B cell (primary cell): ENCODE measurements at places on chromosomes 4 and X. TPM values are rescaled to one million over a fixed set of nuclear protein-coding genes. Genes with fewer than 3 reads are reported as not detected.
A peak's percentile ranks its signal among the peaks of the same experiment; 100 is the strongest.

GRCh38 chr4:19992471-19993093 lies 259.1 kb upstream of the SLIT2 start:
- no peaks in the 10 kb centered on the region for H3K4me1 ChIP-seq
- H3K36me3 ChIP-seq: no peaks in the 10 kb centered on the region
- no peak for DNase-seq
- no peak overlapping the region for H3K27ac ChIP-seq

- peak overlapping the region; percentile 38 for H3K4me3 ChIP-seq
- no peaks in the 10 kb centered on the region for H3K27me3 ChIP-seq
- H3K4me1 ChIP-seq: peaks cover 5% of the 10 kb centered on the region
- H3K27ac ChIP-seq: no peak overlapping the region
- H3K36me3 ChIP-seq: no peaks in the 10 kb centered on the region
- peak; percentile 69 for DNase-seq
Measured at GRCh38 chr4:112817933-112818593, 181.1 kb downstream of the LARP7 start.

The TREX2 gene
- total RNA-seq: 3.3 and 3.4 TPM in 2 replicates

The GJB1 gene
- total RNA-seq: not detected in 2 replicates

DNA sequence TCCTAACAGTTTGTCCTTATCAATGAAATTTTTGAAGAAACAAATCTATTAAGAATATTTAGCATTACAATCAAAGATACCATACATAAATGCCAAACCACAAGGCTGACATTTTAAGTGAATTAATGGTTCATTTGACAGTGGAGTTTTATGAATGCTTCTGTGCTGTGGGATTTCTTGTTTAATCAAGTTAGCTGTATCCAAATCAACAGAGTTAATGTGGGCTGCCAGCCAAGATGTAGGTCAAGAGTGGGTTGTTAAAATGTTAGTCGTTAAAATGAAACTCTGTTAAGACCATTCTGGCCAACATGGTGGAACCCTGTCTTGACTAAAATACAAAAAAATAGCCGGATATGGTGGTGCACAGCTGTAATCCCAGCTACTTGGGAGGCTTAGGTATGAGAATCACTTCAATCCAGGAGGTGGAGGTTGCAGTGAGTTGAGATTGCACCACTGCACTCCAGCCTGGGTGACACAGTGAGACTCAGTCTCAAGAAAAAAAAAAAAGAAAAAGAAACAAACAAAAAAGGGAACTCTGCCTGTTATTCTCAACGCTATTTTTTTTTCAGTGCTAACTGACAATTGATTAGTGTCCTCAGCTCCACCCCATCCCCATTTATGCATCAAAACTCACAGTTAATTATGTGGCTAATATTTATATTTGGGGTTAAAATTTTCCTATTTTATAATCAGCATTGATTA lies 20.2 kb downstream of the GPAT3 start:
- DNase-seq: no peak
- H3K27me3 ChIP-seq: no peaks in the 10 kb centered on the region
- H3K27ac ChIP-seq: no peak overlapping the region
- no peaks in the 10 kb centered on the region for H3K4me1 ChIP-seq
- no peak overlapping the region for H3K4me3 ChIP-seq
- no peaks in the 10 kb centered on the region for H3K36me3 ChIP-seq

DNA sequence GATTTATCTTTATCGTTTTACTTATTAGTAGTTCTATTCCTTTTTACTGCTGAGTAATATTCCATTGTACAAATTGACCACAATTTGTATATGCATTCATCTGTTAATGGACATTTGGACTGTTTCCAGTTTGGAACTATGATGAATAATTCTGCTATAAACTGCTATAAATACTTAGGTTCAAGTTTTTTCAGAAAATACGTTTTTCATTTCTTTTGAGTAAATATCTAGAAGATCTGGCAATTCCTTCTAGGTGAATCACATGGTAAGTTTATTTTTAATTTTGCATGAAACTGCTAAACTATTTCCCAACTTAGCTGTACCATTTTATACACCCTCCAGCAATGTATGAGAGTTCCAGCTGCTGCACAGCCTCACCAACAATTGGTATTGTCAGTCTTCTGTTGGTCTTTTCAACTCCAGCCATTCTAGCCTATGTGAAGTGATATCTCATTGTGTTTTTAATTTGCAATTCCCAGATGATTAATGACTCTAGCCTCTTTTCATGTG lies 22.2 kb downstream of the LIN54 start:
- no peak overlapping the region for H3K27ac ChIP-seq
- no peak for DNase-seq
- no peaks in the 10 kb centered on the region for H3K27me3 ChIP-seq

DNA sequence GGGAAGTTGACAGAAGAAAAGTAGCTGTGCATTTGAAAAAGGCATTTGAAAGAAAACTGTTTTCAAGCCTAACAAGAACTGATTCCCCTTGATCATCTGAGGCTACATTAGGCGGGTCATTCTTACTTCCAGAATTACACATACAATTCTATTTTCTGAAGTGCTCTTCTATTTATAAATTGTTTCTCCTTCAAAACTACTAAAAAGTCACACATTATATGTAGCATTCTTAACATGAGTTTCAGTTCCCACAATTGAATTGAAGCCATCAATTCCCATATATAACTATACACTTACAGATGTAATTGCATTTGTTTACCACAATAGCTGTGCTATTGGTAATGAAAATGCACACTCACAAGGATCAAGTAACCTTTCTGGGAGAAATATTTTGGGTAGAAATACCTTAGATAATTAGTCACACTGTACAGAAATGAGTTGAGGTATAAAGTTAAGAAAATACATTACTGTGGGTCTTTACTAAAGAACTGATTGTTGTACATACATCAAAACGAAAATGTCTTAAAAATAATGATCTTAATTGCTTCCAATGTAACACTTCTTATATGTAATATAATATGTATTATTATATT lies 1688.0 kb upstream of the AGA start:
- H3K27me3 ChIP-seq: no peaks in the 10 kb centered on the region
- DNase-seq: no peak
- H3K36me3 ChIP-seq: no peaks in the 10 kb centered on the region
- no peaks in the 10 kb centered on the region for H3K4me1 ChIP-seq

- no peak overlapping the region for H3K4me3 ChIP-seq
- no peaks in the 10 kb centered on the region for H3K27me3 ChIP-seq
- no peaks in the 10 kb centered on the region for H3K36me3 ChIP-seq
- no peaks in the 10 kb centered on the region for H3K4me1 ChIP-seq
- no peak overlapping the region for H3K27ac ChIP-seq
Measured at GRCh38 chr4:89173336-89174090, 62.2 kb downstream of the TIGD2 start.

DNA sequence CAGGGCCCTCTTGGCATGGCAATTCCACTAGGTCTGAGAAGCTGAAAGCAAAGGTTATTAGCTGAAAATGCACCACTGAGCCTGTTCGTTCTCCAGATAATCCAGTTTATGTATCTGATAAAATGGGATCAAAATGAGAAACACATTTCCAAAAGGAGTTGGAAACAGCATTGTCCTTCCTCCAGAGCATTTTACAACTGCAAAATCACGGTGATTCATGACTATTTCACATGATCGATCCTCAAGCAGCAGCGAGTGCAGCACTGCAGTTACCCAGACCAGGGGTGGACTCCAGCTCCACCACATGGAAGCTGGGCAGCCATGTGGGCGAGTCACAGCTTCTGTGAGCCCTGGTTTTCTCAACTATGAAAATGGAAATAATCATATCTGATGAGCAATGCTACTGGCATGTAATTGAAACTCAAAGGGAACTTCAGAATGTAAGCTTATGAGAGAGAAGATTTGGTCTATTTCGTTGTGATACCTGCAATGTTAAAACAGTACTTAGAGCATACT lies 78.7 kb upstream of the MSX1 start:
- H3K27me3 ChIP-seq: no peaks in the 10 kb centered on the region
- H3K4me3 ChIP-seq: no peak overlapping the region

GRCh38 chr4:152155070-152155469 lies 380.8 kb downstream of the FBXW7 start:
- DNase-seq: no peak
- H3K27me3 ChIP-seq: no peaks in the 10 kb centered on the region
- H3K36me3 ChIP-seq: no peaks in the 10 kb centered on the region
- H3K27ac ChIP-seq: no peak overlapping the region
- no peaks in the 10 kb centered on the region for H3K4me1 ChIP-seq
- no peak overlapping the region for H3K4me3 ChIP-seq

DNA sequence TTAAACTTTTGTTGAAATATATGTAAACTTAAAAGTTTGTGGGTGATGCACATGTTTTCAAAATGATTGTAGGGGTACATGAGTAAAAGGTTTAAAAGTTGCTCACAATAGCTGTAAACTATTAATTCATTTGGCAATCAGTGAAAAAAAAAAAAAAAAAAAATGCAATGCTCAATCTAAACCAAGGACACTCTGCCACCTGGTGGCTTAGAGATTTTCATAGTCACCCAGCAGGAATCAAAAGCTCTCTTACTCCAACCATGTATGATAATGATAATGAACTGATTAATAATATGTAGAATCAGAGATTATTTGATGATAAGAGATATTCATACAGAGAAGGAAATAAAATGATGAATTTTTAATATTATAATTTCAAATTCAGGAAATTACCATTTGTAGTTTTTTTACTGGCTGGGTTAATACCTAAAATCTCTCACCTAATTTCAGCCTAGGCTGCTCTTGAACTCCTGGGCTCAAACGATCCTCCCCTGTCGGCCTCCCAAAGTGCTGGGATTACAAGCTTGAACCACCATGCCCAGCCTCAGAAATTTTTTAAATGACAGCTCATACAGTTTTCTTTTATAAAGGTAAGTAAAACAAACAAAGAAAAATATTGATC lies 46.9 kb upstream of the SLC25A4 start:
- H3K27me3 ChIP-seq: peaks cover 6% of the 10 kb centered on the region
- H3K4me3 ChIP-seq: no peak overlapping the region
- DNase-seq: peak; percentile 27
- H3K27ac ChIP-seq: no peak overlapping the region

- no peak overlapping the region for H3K4me3 ChIP-seq
- no peaks in the 10 kb centered on the region for H3K4me1 ChIP-seq
- no peak for DNase-seq
Measured at GRCh38 chr4:78372355-78372988, 179.1 kb upstream of the ANXA3 start.

GRCh38 chr4:130163701-130164100 lies 1067.7 kb downstream of the C4orf33 start:
- H3K27ac ChIP-seq: no peak overlapping the region
- no peaks in the 10 kb centered on the region for H3K27me3 ChIP-seq
- no peaks in the 10 kb centered on the region for H3K36me3 ChIP-seq
- H3K4me1 ChIP-seq: no peaks in the 10 kb centered on the region

GRCh38 chrX:121642415-121642814 lies 595.0 kb downstream of the GLUD2 start:
- H3K27ac ChIP-seq: no peak overlapping the region
- no peaks in the 10 kb centered on the region for H3K4me1 ChIP-seq
- H3K36me3 ChIP-seq: no peaks in the 10 kb centered on the region
- DNase-seq: no peak
- H3K27me3 ChIP-seq: no peaks in the 10 kb centered on the region

DNA sequence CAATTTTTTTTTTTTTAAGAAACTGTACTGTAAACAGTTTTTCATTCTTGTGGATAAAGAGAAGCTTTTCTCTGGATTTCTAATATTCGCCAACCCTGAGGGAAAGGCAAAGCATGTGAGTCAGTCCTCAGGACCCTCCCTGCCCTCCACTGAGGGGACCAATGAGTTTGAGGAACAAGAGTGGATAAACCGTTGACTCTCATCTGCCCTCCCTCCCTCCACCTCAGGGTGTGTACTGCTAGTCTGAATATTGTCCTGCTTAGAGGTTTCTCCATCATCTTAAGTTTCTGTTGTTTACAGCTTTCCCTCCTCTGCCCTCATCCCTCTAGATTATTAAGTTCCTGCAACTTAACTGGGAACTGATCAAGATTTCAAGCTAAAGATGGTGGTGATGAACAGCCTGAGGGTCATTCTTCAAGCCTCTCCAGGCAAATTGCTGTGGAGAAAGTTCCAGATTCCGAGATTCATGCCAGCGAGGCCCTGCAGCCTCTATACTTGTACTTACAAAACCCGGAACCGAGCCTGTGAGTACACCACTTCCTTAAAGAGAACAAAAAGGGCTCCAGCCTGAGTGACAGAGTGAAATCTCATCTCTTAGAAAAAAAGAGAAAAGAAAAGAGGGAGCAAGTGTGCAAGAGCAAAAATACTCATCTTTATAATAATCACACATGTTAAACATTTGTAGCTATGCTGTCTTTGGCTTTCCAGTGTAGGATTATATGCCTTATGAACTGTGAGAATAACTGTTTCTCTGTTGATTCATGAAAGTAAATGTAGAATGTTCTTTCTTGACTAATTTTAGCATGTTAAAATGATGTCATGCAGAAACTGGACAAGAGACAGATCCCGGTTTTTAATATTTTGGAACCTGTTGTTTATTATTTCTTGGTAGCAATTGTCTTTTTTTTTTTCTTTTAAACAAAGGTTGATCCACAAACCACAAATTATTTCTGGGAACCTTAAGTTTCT lies 11.9 kb downstream of the CA5B start:
- H3K4me3 ChIP-seq: peak overlapping the region; percentile 46
- H3K27ac ChIP-seq: peak overlapping the region; percentile 94
- peaks cover 31% of the 10 kb centered on the region for H3K4me1 ChIP-seq
- H3K27me3 ChIP-seq: no peaks in the 10 kb centered on the region

DNA sequence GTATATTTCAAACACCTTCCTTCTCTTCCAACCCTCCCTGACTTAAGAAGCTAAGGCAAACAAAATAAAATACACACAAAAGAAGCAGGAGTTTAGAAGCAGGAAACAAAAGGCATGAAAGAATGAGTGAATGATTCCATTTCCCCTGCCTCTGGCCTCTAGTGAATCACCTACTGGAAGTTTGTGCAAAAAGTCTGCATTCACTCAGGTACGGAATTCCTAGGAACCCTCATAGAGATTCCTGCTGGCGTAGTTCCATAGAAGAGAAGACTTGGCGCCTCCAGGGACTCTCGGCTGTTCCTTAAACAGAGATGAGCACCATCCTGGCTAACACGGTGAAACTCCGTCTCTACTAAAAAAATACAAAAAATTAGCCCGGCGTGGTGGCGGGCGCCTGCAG lies 125.9 kb upstream of the TBL1X start:
- H3K27me3 ChIP-seq: no peaks in the 10 kb centered on the region
- peaks cover 33% of the 10 kb centered on the region for H3K4me1 ChIP-seq
- no peak for DNase-seq
- H3K4me3 ChIP-seq: no peak overlapping the region

DNA sequence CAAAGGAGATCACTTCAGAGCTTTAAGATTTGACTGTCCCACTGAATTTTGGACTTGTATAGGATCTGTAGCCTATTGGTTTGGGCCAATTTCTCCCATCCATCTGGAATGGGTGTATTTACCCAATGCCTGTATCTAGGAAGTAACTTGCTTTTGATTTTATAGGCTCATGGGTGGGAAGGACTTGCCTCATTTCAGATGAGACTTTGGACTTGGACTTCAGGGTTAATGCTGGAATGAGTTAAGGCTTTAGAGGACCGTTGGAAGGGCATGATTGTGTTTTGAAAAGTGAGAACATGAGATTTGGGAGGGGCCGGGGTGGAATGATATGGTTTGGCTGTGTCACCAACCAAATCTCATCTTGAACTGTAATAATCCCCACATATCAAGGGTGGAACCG lies 73.8 kb downstream of the ZNF518B start:
- H3K27ac ChIP-seq: no peak overlapping the region
- DNase-seq: no peak
- H3K4me1 ChIP-seq: no peaks in the 10 kb centered on the region
- H3K36me3 ChIP-seq: no peaks in the 10 kb centered on the region

The FAM149A gene
- total RNA-seq: not detected in 2 replicates

The CT45A1 gene
- not detected in 2 replicates for total RNA-seq
